ENCODE measurements at places on chromosomes 16 and 17.

- no peak for DNase-seq
These were observed 5.7 kb downstream of the MATCAP1 start for GRCh38 chr16:67177743-67178699.

DNA sequence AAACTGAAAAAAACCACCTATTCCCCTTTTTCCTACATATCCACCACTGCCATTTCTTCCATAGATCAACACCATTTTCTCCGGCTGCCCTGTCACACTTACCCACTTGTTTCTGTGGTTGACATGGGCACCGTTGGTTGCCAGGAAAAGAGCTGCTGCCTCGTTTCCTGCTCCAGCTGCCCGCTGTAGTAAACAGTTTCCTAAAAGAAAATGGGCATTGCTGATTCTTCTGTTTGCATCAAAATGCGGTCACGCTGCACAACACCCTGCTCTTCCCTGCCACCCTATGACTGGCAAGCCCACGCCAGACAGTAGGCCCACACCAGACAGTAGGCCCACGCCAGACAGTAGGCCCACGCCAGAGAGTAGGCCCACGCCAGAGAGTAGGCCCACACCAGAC is 46.3 kb downstream of the CYB5D2 start:
- no peak for DNase-seq

- DNase-seq: no peak
These were observed 22.6 kb downstream of the ACSM1 start for GRCh38 chr16:20674684-20675487.

GRCh38 chr16:2465653-2466415 is 5.3 kb upstream of the NTN3 start:
- no peak for DNase-seq

- DNase-seq: no peak
These were observed 38.6 kb downstream of the CDH11 start for GRCh38 chr16:65083164-65083857.

GRCh38 chr17:49935526-49936210 is 33.3 kb upstream of the DLX4 start:
- DNase-seq: no peak

DNA sequence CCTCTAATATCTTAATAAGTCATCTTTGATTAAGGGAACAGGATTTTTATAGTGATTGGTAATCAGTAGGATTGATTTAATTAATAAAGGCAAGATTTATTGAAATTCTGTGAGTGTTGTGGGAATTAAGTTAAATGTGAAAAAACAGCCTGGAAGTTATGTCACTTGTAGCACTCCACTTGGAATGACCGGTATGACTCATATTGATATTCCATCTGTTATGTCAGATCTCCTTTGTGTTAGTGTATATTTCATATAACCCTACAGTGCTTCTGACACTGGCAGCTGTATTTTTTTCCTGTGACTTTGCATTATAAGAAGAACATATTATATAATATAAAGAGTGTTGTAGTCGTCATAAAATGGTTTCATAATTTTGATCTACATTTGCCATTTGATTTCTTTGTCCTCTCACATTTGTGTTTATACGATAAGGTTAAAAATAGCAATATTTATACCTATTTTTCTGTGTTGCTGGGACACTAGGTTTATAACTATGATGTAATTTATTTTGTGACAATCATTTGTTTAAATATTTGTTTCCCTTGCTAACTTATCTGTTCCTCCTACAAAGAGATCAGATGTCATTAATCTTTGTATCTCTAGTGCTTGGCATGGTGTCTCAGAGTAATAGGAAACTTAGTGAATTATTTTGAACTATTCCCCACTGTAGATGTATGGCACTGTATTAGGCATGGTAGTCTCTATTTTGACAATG is 249.0 kb downstream of the BCAS3 start:
- DNase-seq: no peak

GRCh38 chr17:39222151-39222550 is 3.6 kb downstream of the STAC2 start:
- DNase-seq: no peak

- no peak for DNase-seq
These were observed 40.8 kb upstream of the MEAK7 start for GRCh38 chr16:84545114-84545737.

All from T1000 (cell line).